ENCODE measurements at places on chromosomes 1 and 21.
A peak's percentile ranks its signal among the peaks of the same experiment; 100 is the strongest.

DNA sequence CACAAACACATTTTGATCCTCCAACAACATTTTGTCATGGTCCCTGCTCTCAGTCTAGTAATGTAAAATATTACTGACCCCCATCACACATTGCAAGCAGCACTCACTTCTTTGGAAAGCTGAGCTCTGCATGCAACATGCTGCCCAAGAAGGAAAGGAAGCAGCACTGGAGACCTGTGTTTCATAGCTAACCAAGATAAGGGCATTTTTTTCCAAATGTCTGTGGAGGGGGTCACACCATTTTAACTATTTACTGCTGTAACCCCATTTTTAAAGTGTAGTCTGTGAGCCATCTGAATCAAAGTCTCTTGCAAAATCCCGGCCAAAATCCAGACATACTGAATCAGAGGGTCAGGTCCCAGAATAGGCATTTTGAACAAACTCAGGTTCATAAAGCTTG, 4.5 kb upstream of the RASSF5 start:
- DNase-seq, result no peak

- no peak for DNase-seq
Observed at GRCh38 chr1:43512681-43513080, 18.0 kb upstream of the PTPRF start.

- peak; percentile 52 for DNase-seq
Observed at GRCh38 chr1:148315071-148315811, 163.2 kb upstream of the NBPF11 start.

- no peak for DNase-seq
Observed at GRCh38 chr1:61192663-61193330, 110.4 kb downstream of the NFIA start.

DNA sequence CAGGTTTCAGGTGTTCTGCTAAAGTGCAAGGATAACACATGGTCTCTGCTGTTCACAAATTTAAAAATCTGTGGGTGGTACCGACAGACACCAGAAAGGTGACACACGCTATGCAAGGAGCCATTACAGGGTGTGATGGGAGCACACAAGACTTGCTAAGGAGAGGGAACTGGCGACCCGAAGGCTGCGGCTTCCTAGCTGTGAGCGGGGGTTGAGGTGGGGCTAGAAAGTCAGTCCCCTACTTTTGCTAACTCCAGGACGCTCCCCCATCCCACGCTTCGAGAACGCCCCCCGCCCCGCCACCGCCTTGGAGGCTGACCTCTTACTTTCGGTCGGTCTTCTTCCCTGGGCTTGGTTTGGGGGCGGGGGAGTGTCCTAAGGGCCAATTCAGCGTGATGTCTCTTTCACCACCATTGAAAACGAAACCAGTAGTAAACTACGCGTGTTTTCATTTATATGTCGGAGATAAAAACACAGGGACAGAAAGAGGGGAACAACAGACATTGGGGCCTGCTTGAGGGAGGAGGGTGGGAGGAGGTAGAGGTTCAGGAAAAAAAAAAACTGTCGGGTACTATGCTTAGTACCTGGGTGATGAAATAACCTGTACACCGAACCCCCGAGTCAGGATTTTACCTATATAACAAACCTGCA, 1.1 kb downstream of the CKS1B start:
- peak; percentile 92 for DNase-seq

- no peak for DNase-seq
Observed at GRCh38 chr1:109617291-109617801, 2.1 kb downstream of the GNAT2 start.

GRCh38 chr1:47881505-47882442, 115.4 kb downstream of the TRABD2B start:
- no peak for DNase-seq

GRCh38 chr1:93437976-93438605, 9.8 kb upstream of the FNBP1L start:
- DNase-seq, result peak; percentile 31

- DNase-seq, result no peak
Observed at GRCh38 chr1:222918801-222919477, 104.1 kb downstream of the DISP1 start.

DNA sequence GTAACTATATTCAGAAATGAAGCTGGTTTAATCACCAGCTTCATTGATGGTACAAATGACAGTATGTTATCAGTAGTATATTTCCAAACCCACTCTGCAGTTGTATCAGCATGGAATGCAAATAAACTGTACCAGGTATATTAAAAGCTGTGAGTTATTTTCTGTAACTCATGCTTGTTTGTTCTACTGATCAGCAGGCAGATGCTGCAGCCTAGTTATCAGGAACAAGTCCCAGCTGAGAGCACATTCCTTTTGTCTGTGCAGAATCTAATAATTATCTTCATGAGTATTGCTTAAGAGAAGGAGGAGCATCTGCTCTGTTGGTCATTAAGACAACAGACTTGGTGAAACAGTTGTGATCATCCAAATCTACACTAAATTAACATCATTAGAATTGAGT, 1331.1 kb downstream of the MRPL39 start:
- DNase-seq, result no peak

DNA sequence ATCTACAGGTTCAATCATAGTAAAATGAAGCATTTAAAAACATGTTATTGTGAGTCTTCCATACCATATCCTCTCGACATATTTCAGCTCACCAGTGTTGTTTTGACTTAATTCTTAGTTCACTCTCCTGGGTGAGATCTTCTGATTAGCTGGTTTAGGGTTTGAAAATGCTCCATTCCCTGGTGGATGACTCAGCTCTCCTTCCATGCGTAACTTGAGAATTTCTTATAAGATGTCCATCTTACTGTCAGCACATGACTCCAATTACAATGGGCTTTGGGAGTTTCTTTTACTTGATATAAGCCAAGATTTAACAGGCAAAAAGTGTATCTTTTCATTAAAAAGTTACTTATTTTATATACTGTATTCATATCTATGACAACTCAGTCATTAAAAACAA, 476.5 kb downstream of the BRINP3 start:
- DNase-seq, result no peak

DNA sequence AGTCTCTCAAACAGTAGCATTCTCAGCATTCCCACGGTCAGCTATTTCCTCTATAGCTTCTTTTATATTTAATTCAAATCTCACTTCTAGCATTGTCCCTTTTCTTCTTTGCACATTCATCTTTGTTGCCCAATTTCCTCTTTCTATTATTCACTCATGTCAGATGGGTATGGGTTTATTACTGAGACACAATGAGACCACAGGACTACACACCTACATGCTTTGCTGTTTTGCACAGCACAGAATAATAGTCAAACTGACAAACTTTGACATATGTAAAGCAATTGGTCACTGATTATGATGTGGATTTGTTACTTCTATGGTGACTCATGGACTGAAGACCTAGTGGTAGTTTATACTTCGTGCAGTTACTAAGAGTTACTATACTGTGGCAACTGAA, 5.8 kb upstream of the CD1C start:
- DNase-seq, result no peak

DNA sequence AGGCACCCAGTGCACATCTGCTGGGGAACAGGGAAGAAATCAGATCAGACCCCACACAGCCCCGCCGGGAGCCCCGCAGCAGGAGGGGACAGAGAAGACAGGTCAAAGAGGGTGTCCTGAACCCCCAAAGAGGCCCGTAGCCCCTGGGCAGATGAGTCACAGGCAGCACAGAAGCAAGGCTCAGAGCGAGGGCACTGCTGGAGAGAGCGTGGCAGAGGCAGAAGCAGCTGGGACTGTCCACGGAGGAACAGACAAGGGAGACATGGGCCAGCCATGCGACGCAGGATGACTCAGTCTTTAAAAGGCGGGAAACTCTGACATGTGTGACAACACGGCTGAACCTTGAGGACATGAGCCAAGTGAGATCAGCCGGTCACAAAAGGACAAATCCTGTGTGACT, 14.5 kb upstream of the PRDM16 start:
- DNase-seq, result no peak

Data from MM.1S (cell line).